ENCODE measurements at places on chromosomes 2 and 18.

- DNase-seq: no peak
Observed at GRCh38 chr2:168396131-168396530, 59.9 kb upstream of the CERS6 start.

DNA sequence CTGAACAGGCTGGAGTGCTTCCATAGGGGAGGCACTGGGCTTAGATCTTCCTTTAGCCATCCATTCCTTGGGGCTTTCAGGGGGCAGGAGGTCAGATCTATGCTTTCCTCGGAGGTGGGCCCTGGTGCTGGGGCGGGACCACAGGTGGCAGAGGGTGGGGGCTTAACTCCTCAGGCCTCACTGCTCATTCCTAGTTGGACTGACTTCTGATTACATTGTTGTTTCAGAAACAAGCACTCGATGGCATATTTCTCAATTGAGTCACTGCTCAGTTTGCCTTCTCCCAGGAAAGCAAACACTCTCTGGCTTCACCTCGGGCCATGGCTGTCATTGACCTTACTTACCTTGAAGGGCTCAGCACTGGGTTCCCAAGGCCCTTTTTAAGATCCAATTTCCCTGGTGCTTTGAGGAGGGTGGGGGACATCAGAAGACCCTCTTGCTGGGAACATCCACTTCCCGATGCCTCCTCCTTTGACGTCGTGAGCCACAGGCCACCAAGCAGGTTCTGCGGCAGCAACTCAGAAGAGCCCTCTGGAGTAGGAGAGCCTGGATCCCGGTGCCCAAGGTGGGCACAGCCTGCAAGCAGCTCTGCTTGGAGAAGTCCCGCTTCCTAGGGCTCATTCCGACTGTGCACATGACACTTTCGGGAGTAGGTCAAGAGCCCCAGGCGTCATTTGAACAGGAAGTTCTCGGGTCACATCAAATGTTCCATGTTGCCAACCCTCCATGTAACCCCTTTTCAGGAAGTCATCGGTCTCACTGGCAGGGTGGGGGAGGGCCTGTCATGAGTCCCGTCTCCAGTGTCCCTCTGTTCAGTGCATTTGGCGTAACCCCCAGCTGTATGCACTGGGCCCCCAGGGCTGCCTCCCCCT is 40.6 kb downstream of the SDC1 start:
- peak; percentile 33 for DNase-seq

GRCh38 chr18:1585881-1586488 is 681.3 kb downstream of the ADCYAP1 start:
- DNase-seq: peak; percentile 68

DNA sequence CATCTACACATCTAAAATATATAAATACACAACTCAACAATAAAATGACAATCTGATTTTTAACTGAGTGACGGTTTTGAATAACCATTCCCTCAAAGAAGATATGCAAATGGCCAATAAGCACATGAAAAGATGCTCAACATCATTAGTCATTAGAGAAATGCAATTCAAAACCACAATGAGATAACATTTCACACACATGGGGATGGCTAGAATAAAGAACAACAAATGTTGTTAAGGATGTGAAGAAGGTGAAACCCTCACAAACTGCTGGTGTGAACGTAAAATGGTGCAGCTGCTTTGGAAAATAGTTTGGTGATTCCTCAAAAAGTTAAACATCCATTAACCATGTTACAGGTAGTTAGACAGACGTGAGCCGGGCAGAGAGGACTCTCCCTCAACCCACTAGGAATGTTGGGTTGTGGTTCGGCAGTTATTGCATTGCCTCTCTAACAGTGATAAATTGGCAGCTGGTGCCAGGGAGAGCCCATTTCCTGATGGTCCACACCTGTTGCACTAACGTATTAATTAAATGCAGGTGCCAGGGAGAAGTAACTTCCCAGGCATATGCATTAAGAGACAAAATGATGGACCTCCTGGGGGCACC is 22.3 kb upstream of the DUSP2 start:
- DNase-seq: no peak

DNA sequence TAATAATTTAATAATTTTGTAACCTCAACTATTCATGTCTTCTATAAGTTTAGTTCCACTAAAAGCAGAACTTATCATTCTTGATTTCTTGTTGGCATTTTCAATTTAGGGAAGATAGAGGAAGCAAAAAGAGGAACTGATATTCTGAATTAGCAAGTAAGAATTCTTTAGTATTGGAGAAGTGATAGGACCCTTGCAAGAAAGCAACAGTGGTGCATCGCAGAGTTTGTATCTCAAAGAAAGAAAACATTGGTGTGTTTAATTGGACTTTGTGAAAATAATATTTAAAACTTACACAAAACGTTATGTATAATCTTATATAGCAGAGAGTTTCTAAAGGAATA is 36.5 kb upstream of the TNFRSF11A start:
- DNase-seq: no peak

GRCh38 chr2:197236816-197237215 is 73.8 kb downstream of the ANKRD44 start:
- no peak for DNase-seq
